ENCODE measurements at places on chromosomes 12 and 14. TPM values are rescaled to one million over a fixed set of nuclear protein-coding genes. Genes with fewer than 3 reads are reported as not detected.
A peak's percentile ranks its signal among the peaks of the same experiment; 100 is the strongest.

DNA sequence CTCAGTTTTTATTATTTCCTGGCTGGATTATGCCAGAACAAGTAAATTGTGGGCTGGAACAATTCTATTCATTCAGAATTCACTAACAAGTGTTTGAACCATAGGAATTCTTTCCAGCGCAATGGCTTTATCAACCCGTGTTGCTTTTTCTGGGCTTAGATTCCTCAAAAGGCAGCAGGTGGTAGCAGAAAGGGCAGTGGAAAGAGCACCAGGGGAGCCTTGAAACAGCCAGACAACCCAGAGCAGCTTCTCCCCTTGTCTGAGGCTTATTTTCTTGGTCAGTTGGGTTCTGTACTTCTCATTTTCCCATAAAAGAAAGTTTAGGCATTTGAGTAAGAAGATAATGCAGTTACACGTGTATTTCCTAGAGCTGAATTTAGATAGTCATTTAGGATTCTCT lies 130.7 kb downstream of the OTOGL start:
- no peak for DNase-seq

DACT1 gene
- total RNA-seq: 9.7 TPM

GRCh38 chr12:47949441-47950341 lies 13.7 kb upstream of the TMEM106C start:
- peak; percentile 79 for DNase-seq

- DNase-seq: no peak
Measured at GRCh38 chr14:90892970-90893369, 76.7 kb upstream of the TTC7B start.

DNA sequence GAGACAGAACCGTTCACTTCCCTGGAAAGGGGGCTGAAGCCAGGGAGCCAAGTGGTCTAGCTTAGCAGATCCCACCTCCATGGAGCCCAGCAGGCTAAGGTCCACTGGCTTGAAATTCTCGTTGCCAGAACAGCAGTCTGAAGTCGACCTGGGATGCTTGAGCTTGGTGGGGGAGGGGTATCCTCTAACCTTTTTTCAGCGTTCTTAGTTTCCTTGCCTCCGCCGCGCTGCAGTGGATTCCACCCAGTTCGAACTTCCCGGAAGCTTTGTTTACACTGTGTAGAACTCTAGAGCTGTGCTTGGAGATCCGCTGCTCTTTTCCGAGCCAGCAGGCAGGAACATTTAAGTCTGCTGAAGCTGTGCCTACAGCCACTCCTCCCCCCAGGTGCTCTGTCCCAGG lies 45.2 kb upstream of the FKBP4 start:
- DNase-seq: no peak

TPPP2 gene
- not detected for total RNA-seq

DNA sequence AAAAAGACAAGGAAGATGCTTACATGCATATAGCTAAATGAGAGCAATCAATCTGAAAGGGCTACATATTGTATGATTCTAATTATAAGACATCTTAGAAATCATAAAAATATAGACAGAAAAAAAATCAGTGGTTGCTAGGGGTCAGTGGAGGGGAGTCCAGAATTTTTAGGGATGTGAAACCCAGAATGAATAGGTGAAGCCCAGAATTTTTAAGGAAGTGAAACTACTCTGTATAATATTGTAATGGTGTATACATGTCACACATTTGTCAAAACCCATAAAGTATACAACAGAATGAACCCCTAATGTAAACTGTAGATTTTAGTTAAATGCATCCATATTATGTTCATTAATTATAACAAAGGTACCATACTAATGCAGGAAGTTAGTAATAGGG lies 713.2 kb downstream of the FLRT2 start:
- no peak for DNase-seq

BBOF1 gene
- 4.0 TPM for total RNA-seq

ZC2HC1C gene
- 3.9 TPM for total RNA-seq

DNA sequence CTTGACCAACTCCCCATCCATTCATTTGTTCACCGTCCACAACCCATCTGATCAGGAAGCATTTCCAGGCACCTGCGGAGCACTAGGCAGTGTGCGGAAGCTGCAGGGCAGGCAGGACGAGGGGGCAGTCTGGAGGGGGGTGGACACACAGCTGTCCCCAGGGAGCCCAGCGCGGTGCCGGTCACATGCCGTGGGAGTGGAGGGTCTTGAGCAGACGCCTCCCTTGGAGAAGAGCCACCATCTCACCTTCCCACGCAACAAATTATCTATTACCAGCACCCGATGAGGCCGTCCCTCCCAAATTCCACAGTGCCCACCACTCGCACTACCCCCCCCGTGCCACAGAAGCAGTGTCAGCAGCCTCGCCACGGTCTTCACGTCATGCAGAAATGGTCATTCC lies 10.8 kb downstream of the DLK1 start:
- DNase-seq: no peak

GRCh38 chr12:101619026-101619786 lies 24.4 kb downstream of the MYBPC1 start:
- DNase-seq: no peak

DNA sequence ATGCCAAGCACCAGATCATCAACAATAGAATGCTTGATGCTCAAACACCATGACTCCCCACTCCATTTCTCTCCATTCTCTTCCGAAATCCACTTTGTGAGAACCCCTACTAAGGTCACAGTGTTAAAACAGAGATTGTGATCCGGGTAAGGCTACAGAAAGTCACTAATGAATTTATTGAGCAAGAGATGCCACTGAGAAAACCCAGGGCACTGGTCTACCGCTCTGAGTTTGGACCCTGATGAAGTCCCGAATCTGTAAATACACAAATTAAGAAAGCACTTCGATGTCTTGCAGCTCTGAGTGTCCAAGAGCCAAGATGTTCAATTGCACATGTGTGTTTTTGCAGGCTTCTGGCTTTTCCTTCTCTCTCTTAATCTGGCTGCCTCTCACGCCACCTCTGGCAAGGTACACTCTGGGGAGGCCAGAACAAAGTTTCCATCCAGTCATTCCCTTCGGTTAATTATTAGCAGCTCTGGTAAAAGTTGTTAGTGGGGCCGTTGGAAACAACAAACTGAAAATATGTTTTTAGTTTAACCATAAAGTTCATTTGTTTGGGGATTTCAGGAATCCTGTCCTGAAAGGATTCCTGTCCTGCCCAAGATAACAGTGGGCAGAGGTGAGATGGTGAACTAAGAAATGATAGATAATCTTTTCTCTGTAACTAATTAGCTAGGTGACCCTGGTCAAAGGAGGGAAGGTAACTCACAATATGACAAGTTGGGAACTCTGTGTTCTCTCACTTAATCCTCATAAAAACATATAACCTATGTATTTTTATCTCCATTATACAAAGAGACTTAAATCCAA lies 75.4 kb downstream of the BTG1 start:
- no peak for DNase-seq

DNA sequence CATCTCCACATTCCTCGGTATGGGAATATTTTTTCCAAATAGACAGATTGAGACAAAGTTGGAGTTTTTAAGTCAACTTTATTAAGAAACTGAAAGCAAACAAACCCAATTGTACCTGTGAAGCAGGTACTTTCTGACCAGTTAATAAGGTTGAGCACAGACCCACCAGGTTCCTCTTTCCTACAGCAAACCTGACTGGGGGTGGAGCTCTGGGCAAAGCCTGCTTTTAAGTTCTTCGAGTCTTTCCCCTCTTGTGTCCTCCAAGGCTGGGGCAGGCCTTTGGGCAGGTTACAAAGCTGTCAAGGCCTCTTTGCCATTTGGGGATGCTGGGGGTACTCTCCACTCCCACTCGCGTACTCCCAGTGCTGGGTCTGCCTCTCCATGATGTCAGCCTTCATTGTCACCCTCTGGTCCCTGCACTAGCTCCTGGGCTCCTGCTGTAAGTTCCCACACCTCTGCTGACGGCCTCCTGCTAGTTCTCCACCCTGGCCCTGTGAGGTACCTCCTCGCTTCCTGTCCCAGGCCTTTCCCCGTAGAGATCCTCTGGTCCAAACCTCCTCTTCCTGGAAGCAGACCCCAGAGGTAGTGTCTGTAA lies 3.2 kb downstream of the KCNH3 start:
- no peak for DNase-seq

DNA sequence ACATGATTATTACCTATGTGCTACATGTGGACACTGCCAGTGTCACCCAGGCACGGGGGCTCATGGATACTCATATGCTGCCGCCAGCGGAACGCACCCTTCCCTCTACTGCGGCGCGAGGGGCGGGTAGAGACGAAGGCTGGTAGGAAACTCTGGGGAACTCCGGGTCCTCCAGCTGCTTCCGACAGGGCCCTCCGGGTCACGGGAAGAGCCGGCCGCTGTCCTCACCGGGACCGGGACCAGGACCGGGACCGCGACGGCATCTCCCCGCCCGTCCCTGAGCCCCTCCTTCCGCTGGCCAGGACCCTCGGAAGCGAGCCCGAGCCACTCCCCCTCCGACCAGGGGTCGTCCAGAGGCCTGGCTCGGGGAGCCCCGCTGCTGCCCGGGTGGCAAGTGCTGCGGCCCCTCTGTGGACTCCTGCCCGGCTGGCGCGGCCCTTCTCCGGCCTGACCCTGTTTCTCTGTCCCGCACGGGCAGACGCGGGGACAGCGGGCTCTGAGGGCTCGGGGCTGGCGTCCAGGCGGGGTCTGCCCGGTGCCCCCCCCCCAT lies 209.6 kb downstream of the ADGRD1 start:
- no peak for DNase-seq

GRCh38 chr14:71290301-71290700 lies 383.0 kb downstream of the PCNX1 start:
- no peak for DNase-seq

- DNase-seq: no peak
Measured at GRCh38 chr12:30012816-30013450, 229.2 kb upstream of the TMTC1 start.

Measured in SK-MEL-5 (cell line).